Fibroblast of lung (primary cell): ENCODE measurements at places on chromosomes 7 and 10.
A peak's percentile ranks its signal among the peaks of the same experiment; 100 is the strongest.

GRCh38 chr7:79420464-79420863 lies 33.0 kb downstream of the MAGI2 start:
- DNase-seq = peak; percentile 95

- DNase-seq = no peak
Observed at GRCh38 chr10:57689596-57690297, 577.9 kb downstream of the IPMK start.

- DNase-seq = no peak
Observed at GRCh38 chr7:53491051-53491450, 455.6 kb downstream of the POM121L12 start.

DNA sequence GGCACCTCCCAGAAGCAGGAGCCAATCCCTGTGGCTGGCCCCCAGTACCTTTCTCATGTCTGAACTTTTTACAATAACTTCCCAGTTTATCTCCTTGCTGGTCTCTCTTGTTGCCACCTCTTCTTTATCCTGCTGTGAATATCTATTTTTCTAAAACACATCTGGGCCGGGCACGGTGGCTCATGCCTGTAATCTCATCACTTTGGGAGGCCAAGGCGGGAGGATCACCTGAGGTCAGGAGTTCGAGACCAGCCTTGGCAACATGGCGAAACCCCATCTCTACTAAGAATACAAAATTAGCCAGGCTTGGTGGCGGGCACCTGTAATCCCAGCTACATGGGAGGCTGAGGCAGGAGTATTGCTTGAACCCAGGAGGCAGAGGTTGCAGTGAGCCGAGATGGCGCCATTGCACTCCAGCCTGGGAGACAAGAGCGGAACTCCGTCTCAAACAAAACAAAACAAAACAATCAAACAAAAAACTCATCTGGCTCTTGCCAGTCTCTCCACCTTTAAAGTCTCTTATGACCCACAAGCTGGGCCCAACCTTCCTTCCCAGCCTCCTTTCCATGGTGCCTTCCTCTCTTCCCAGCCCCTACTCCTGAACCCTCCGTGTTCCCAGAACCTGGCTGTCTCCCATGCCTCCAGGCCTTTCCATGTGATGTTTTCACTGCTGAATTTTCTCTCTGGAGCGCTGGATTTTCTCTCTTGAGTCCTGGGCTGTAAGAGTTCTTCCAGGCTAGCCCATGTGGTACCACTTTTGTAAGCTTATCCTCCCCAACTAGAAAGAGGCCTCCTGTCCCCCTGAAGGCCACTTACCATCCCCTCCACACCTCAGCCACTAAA lies 51.3 kb downstream of the HIP1 start:
- no peak for DNase-seq

DNA sequence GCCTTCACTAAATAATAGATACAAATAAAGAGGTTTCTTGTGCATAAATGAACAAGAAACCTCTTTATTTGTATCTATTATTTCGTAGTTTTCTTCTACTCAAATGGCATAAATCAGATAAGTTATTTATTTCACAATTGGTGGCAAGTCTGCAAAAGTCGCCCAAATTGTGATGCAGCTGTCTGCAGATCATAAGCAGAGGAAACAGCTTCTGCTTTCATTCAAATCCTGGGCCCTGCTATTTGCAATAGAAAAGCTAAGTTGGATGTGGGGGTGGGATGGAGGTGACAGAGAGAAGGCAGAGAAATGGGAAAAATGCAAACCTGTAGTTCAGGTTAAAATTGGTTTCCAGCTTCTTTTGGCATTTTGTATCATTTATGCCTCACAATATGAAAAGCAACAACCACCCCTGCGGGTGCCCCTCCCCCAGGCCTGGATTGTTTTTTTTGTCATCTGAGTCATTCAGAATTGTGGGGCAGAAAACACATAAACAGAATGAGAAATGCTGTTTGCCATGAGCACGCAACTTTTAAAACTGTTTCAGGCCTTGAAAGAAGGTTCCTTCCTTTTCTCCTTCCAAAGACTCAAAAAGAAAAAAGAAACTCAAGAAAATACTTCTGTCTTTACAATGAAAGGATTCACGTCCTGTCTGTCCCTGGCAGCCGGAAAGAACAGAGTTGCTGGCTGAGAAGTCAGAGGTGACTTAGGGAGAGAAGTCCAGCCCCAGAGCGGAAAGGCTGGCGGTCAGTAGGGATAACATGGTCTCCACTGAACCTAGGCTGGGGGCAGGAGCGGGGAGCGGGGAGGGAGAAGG lies 132.9 kb downstream of the BAMBI start:
- peak; percentile 53 for DNase-seq

DNA sequence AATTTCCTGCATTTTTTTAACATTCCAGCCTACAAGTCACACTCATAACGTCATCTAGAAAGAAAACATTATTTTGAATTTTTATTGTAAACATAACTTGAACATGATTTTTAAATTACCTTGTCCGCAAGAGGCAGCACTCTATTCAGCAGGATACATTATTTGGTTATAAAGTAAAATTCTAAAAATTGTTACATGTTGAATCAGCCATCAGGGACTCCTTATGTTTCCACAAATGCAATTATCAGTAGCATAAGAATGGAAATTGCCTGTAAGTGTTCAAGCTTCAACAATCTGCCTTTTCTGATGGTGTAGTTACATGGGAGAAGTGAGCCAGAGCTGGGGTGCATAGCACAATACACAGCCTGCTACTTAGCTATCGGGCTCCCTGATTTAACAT lies 97.5 kb downstream of the ZNF365 start:
- DNase-seq = peak; percentile 34

GRCh38 chr10:42872865-42873435 lies 90.4 kb downstream of the BMS1 start:
- no peak for DNase-seq
